ENCODE measurements at places on chromosomes 6 and 20.

- no peak for DNase-seq
Observed at GRCh38 chr20:63255931-63256704, 1.9 kb upstream of the NKAIN4 start.

- no peak for DNase-seq
Observed at GRCh38 chr6:5710516-5710915, 296.2 kb downstream of the NRN1 start.

DNA sequence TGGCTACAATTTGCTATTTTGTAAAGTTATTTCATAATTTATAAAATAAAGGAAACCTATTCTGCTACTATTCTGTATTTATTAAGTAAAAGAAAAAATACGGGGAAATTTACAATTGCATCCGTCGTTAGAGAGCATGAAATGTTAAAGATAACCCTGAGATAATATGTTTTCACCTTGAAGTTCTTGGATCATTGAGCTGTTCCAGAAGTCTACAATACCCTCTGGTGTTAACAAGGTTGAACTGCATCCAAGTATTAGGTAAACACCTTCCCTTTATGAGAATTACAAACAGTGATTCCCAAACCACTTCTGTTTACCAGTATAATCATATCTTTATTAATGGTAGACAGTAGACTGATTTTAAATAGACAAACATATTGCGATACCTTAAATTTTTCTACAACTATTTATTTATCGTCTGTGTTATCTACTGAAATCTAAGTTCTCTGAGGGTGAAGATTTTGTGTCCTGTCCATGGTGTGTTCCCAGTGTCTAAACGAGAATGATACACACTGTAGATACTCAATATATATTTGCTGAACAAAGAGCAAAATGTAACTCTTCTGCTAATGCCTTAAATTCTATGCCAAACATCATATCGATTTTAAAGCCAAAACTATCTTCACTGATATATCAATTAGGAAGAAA lies 28.2 kb downstream of the TBC1D32 start:
- DNase-seq: peak; percentile 35

DNA sequence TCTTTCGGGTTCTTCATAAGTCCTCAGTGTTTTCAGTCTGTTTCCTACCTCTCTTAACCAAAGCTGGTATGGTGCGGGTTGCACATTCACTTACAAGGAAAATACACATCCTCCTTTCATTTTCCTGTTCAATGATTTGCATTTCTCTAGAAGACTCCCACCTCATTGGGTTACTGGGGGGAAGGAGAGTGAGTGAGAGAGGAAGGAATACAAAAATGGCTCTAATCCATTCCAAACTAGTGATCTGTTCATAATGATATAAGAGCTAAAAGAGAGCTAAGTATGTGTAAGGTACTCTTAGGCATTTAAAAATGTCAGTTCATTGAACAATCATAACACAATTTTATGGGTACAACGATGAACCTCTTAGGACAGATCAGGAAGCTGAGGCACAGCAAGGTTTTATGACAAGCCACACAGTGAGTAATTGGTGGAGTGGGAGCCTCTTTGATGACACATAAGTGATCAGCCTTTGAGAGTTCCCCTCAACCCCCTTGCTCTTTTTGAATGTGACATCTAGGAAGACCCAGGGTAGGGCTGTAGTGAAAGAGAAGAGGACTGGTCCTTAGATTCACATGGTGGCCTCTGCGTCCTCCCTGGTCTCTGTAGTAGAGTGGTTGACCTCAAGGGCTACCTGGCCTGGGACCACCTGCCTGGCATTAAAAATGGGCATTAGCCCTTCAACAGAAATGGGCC lies 328.4 kb upstream of the SOX4 start:
- no peak for DNase-seq

DNA sequence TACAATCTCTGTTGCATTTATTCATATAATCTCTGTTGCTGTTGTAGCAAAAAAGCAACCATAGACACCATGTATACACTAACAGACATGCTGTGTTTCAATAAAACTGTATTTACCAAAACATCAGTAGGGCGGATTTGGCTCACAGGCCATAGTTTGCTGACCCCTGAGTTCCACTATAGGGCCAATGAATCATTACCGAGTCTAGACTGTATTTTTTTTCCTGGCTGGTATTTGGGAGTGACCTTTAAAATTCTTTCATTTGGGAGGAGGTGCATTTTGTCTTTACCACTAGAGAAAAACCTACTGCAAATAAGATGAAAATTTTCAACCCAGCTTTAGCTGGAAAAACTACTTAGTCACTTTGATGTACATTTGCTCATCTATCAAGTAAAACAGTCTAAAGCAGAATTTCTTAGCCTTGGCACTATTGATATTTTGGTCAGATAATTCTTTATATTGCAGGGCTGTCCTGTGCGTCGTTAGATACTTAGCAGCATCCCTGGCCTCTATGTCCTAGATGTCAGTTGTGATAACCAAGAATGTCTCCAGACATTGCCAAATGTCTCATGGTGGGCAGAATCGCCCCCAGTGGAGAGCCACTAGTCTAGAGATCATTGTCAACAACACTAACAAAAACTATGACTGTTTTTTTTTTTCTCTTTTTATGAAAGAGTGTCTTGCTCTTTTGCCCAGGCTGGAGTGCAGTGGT lies 39.5 kb downstream of the DCBLD1 start:
- DNase-seq: no peak

- DNase-seq: no peak
Observed at GRCh38 chr20:25045343-25045712, 12.6 kb downstream of the ACSS1 start.

GRCh38 chr20:775679-776135 lies 7.4 kb upstream of the SLC52A3 start:
- no peak for DNase-seq

GRCh38 chr6:61809004-61809595 lies 476.9 kb downstream of the KHDRBS2 start:
- DNase-seq: peak; percentile 0

DNA sequence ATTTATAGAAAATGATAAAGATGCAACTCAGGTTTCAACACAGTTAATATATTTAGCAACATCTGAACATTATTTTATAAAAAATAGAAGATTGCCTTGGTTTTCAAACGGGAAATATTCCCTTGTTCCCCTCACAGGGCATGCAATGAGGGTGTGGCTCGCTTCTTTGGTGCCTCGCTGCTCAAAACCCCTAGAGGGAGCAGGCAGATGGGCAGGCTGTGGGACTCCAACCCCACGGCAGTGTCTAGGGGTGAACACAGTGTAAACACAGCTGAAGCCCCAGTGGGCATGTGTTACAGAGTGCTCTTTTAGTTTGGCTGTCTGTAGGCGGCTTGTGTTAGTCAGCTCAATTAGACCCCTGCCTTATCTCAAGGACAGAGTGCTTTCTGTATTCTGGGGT lies 560.8 kb upstream of the IMPG1 start:
- no peak for DNase-seq

- no peak for DNase-seq
Observed at GRCh38 chr6:123909989-123910388, 106.3 kb downstream of the NKAIN2 start.

DNA sequence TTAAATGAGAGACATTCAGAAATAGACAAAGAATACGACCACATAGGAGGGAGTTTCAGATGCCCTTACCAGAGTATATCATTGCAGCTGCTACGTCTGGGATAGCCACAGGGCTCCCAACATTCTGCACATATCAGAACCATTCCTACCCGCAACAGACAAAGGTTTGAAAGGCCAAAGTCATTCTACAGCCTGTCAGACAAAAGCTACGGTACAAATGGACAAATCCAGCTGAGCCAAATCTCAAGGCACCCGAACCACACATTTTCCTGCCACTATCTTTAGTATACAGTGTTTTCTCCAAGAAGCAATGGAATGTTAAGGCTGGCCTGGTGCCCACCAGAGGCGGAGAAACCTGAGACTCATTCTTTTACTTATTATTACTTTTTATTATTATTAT lies 30.5 kb upstream of the LYRM2 start:
- no peak for DNase-seq

GRCh38 chr20:51914758-51915157 lies 112.4 kb upstream of the SALL4 start:
- DNase-seq: no peak

DNA sequence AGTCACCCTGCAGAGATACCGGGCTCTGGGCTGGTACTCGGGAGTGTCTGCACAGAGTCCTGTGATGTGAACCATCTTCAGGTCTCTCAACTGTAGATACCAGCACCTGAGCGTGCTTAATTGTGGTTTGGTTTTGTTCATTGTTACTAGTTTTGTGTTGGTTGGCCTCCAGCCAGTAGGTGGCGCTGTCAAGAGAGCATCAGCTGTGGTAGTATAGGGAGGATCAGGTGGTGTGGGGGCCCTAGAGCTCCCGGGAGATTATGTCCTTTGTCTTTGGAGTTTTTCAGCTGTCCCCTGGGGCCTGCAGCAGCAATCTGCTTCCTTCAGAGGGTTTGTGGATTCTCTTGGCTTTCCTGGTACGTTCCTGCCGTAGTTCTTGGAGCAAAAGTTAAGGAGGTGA lies 67.9 kb downstream of the CDYL start:
- DNase-seq: no peak

DNA sequence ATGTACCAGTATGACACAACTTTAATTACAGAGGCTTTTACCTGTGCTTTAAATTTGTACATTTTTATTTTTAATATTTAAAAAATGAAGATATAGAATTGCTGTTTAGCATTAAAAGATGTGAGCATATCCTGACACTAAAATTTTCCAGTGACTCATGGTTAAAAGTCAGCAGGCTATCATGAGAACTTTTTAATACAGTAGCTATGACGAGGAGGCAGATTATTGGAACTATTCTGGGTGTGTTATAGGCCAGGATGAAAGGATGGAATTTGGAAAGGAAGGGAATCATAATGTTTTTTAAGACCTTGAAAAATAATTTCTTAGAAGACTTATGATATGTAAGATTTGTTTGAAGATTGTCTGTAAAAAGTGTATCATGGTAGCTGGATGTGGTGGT lies 91.0 kb downstream of the GFRA4 start:
- DNase-seq: no peak

GRCh38 chr20:2617099-2617714 lies 35.2 kb upstream of the NOP56 start:
- no peak for DNase-seq

Data from A172 (cell line).